ENCODE measurements at places on chromosomes 6 and 20.

DNA sequence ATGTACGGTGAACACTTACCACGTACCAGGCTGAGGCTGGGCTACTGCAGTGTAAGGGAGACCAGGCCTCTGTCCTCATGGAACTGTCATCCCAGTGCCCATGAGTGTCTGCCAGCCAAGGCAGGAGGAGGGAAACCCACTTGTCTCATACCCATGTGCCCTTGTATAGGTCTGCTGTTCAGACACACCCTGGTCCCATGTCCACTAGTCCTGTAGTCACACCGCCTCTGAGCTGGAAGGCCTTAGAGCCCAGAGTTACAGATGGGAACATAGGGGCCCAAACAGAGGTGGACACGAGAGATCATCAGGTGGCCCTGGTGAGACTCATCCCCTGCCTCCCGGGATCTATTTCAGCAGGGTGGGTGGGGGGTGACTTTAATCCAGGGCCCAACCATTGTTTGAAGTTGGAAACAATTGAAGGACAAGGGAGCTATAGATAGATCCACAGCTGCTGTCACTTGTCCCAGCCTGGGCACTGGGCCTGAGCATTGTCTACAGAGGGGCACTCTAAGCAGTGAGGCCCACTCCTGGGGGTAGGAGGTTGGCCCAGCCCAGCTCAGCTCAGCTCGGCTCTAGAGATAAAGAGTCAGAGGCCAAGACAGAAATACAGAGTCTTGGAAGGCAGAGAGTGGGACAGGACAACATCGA is 14.6 kb downstream of the MYH7B start:
- no peak for DNase-seq

GRCh38 chr20:23397961-23398360 is 23.3 kb downstream of the NAPB start:
- DNase-seq, result no peak

GRCh38 chr20:49310705-49311104 is 32.8 kb upstream of the ZNFX1 start:
- no peak for DNase-seq

DNA sequence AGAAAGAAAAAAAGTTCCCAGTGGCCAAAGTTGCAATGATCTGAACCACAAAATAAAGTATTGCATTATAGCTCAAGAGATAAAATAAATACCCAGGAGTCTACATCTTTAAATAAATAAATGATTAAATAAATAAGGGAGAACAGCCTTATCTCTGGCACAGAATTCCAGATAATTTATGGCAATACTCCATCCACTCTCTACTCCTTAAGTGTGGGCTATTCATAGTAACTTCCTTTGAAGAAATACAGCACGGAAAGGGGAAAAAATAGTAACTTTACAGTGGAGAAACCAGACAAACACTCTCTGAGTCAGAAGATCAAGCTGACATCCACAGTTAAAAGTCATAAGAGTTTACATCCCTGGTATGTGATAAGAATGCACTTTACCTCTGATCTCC is 11.6 kb downstream of the AURKA start:
- no peak for DNase-seq

DNA sequence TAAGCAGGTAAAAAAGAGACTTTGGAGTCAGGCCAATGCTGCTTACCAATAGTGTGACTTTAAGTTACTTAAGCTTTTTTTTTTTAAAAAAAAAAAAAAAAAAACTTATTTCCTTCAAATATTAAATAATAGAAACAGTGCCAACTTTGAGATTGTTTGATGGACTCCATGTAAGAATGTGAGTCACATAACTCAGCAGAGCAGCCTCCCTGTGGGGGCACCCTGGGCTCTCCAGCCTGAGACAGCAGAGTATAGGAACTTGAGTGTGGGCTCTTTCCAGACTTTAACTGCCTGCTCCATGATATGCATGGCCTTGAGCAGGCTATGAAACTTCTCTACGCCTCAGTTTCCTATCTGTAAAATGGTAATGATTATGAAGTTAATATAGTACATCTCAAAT is 113.3 kb upstream of the SAMD5 start:
- DNase-seq, result no peak

GRCh38 chr20:61770113-61770585 is 295.5 kb downstream of the TAF4 start:
- DNase-seq, result no peak

GRCh38 chr6:34791164-34791700 is 651 bp upstream of the BLTP3A start:
- DNase-seq, result no peak

DNA sequence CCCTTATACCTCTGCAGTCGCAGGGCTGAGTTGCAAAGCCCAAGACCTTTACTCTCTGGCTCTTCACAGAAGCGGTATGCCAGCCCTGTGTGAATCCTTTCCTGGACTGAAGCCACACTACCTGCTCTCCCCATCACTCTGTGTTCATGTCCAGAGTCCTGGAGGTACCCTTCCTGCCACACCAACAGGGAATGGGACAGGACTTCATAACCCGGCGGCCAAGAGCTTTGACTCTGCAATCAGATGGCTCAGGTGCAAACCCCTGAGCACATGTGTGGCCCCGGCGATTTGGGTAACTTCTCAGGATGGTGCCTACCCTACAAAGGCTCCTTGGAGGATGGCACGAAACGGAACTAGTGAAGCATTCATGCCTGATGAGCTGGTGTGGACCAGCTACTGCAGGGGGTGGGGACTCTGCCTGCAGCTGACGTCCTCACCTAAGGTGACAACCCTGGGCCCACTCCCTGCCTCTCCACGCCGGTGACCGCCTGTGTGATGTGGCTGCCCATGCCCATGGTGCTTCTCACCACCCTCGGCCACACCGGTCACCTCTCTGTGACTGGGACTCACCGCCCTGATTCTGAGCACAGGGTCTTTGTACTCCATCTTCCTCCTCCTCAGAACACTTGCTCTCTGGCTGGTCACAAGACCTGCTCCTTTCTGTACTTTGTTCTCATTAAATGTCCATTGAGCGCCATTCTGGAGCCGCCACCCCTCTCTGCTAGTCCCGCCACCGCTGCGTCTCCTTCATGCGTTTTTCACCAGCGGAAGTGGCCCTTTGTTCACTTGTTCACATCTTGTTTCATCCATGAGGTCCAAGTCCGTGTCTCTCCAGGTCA is 116.7 kb downstream of the SULF2 start:
- no peak for DNase-seq

GRCh38 chr20:38650010-38650409 is 48.4 kb downstream of the ARHGAP40 start:
- no peak for DNase-seq

GRCh38 chr6:113909224-113909856 is 52.2 kb downstream of the MARCKS start:
- DNase-seq, result no peak

DNA sequence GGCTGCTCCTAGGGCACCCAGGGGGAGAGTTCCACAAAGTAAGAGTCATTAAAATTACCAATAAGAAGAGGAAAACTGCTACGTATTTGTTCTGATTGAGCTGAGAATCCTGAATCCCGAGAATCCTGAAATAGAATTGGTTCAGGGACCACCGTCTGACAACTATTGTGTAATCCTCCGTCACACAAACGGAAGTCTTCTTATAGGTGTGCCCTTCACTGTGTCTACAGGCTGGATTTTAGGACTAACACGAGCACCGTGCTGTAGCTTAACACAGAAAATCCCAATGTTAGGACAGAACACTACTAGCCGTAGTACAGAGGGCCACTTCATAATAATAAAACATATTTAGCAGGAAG is 50.6 kb upstream of the RNF182 start:
- no peak for DNase-seq

- DNase-seq, result no peak
Observed at GRCh38 chr20:33670715-33671499, 3.3 kb downstream of the NECAB3 start.

Measured in stimulated activated CD4-positive, alpha-beta T cell treated with anti-CD3 and anti-CD28 coated beads, Interleukin-1b, Interleukin-23, amount 100 ng/mL, for 1 hour (primary cell).